ENCODE measurements at places on chromosomes 7 and 10.

DNA sequence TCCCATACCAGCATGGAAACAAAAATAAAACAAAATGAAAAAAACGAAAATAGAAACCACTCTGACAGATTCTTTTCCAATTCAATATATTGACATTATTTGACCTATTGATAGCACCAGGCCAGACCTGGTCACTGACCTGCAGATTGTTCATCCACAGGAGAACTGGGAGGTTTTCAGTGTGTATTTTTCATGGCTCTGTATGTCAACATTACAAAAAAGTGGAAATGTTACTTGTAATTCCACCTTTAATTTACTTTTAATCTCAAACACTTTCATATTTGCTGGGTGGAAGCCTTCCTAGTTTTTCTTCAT is 2.9 kb downstream of the HKDC1 start:
- DNase-seq: no peak

DNA sequence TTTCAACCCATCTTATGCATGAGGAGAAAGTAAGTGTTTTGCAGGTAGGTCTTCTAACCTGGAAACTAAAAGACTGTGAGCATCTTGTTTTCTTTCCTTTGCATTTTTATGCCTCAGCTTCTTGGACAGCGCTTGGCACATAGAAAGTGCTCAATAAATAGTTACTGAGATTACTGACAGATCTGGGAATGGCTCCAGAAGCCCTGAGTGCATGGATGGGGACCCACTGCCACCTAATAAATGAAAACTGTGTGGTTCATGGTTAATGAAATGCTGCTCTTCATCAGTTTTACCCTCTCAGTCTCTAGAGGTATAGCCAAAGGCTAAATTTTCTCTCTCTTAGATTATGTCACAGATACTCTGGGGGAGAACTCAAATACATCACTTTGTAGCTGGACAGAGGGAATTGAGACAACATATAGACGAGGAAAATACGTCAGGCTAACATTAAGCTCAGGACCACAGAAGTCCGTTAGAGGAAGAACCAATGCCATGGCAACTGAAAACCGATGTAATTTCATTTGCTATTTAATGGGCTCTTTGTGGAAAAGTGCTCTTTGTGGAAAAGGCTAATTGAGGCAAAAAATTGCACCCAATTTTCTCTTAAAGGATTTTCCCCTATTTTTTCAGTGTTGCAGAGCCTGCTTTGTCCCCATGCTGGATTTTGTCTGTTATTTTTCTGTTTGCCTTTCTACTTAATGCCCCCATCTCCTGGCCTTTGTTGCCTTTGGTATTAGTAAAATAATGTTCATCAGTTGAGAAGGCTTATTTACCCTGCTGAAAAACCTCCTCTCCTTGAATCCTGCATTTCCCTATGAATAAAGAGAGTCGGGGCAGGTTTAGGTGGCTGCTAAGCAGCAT is 17.8 kb downstream of the ASB4 start:
- DNase-seq: no peak

DNA sequence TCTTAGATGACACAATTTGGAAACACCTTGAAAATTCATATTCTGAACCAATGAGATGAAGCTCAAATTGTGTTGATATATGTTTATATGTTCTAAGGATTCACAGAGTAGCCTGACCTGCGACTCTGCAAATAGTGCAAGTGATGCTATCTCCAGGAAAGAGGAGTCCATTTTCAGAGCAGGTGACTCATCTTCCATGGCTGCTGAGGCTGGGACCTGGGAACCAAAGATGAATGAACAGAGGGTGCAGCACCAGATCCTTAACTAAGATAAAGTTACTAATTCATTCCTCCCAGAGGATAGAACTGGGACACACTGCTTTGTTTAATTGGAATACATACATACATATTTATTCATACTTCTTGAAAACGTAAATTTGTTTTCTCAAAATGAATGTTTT is 240.6 kb upstream of the SEMA3C start:
- no peak for DNase-seq

DNA sequence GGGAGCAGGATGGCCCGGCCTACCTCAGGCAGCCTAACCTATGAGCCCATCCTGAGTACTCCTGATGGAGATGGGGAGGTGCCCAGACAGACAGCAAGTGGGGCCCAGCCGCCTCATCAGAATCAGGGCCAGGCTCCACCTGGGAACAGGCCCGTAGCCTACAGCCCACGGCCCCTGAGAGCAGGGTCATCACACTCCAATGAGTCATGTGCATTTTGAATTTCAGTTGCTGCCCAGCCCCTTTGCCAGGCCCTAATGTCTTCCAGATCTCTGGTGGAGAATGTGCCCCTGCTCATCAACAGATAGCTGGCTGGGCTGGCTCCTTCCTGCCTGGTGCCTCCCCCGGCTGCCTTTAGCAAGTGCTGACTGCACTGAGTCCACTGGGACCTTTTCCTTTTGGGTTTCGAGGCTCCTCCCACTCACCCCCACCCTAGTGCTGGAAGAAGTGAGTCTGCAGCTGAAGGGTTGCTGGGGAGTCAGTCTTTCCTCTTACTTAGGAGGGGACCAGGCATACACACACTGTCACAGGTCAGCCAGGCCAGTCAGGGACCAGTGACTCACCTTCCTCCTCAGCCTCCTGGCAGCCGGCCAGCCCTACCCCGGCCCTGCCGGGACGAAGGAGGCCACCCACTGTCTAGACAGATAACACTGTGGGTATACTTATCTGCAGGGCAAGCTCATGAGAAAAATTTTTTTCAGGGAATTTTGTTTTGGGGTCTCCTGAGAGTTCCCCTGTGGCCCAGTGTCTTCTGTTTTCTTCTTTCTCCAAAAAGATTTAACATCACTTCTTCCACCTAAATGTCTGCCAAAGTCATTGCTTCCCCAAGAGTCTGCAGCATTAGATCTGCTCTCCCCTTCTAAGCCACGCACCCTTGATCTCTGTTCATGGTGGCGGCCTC is 9.1 kb upstream of the ASIC3 start:
- DNase-seq: peak; percentile 60

- DNase-seq: no peak
These were observed 196.0 kb upstream of the GRB10 start for GRCh38 chr7:50978633-50979215.

Data from stimulated activated CD4-positive, alpha-beta T cell treated with anti-CD3 and anti-CD28 coated beads, TNF-alpha, amount 100 ng/mL, for 48 hours (primary cell).